ENCODE measurements at places on chromosomes 2 and 18.
A peak's percentile ranks its signal among the peaks of the same experiment; 100 is the strongest.

- no peak for DNase-seq
These were observed 45.3 kb upstream of the IL1R2 start for GRCh38 chr2:101946372-101947039.

GRCh38 chr2:162014751-162015150, 59.3 kb downstream of the DPP4 start:
- DNase-seq, result no peak

- DNase-seq, result no peak
These were observed 17.9 kb downstream of the GREB1 start for GRCh38 chr2:11551569-11552259.

- DNase-seq, result no peak
These were observed 35.1 kb downstream of the ADI1 start for GRCh38 chr2:3483986-3484960.

DNA sequence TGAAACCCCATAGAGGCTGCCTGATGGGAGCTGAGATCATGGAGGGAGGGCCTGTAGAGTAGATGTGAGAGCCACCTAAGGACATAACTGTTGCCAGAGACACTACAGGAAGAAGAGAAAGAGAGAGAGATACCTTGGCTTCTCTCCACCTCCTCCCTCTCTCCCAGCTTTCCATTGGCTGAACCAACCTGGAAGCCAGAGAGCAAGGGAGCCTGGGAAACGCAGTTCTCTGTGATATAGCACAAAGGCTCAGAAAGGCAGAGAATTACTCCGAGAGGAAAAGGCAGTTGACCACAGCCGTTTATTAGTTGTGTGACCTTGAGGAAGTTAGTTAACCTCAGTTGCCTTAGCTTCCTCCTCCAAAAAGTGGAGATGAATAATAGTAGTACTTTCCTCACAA, 37.7 kb upstream of the MAT2A start:
- DNase-seq, result no peak

DNA sequence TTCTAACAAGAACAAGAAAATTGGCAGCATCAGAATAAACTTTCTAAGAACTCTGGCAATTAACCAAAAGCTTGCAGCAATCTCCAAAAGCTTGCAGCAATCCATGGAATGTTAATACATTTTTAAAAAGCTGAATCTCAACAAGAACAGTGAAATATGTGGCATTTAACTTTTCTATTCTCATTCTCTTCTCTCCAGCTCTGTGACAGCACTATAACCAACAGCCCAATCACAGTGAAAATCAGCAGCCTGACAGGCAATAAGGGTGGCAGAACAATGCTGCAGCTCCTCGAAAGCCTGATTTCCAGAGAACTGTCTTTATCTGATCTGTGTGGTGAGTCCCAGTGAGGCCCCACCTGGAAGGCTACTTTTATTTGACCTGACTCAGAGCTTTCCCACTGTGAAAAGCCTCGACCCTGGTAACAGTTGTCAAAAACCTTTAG, 60.0 kb downstream of the TMEM131 start:
- no peak for DNase-seq

DNA sequence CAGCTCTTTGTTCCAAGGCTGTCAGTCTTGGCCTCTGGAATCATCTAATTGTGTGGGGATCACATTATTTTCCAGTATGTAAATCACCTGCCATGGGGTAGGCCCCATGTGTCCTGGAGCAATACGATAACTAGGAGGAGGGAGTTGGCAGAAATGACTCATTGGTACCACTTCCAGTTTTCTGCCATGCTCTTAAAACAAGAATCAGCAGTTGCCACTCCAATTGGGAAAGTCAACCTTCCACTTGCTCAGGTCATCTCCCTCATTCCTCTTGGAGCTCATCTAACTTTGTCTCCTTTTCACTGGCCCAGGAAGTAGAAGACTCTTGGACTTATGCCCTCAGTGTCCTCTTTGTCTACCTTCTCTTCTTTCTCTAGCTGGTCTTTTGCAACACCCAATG, 487.0 kb downstream of the SLC4A3 start:
- DNase-seq, result no peak

DNA sequence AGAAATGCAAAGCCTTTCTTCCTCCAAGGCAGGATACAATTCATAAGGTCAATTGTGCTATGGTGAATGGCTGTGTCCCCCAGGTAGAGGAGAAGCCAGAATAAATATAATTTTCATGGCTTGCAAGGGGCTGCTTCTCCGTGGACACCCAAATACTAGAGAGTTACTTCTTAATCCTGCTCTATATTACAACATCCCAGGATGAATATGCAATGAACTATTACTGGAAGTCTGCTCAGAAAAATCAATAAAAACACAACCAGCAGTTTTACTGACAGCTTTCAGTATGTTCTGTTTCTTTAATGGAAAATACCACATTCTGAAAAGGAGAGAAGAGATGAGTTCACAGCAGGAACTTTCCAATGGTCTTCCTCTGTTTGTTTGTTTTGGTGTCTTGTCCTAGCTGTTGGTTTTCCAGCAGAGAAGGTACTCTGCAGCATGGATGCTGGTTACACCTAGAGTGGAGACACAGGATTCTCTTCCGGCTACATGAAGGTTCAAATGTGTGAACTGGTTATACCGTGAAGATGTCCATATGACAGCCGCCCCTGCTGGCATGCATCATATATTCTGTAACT, 213.0 kb downstream of the PID1 start:
- DNase-seq, result no peak

- peak; percentile 87 for DNase-seq
These were observed 47.4 kb upstream of the NXPH2 start for GRCh38 chr2:138827426-138828054.

DNA sequence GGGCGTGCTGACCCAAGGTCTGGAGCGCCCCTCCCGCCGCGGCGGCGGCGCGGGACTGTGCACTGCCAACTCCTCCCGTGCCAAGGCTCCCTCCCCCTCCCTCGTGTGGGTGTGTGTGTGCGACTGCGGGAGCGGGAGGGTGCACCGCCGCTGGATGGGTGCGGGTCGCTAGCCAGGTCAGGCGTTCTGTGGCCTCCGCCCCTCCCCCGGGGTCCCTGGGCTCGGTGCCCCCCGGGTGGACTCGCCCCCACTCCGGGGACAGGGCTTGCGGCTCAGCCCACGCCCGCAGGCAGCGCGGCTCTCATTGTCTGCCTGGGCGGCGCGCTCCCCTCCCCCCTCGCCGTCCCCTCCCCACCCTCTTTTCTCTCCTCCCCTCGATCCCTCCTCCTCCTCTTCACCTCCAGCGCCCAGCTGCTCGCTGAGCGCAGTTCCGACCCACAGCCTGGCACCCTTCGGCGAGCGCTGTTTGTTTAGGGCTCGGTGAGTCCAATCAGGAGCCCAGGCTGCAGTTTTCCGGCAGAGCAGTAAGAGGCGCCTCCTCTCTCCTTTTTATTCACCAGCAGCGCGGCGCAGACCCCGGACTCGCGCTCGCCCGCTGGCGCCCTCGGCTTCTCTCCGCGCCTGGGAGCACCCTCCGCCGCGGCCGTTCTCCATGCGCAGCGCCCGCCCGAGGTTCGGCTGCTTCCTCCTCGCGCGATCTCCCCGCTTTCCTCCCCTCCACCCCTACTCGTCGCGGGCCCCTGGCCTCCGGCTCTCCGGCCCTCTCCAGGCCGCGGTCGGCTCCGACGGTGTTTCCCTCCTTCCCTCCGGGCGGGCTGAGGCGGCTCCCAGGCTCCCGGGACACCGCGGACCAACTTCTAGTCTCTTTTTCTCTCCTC, at the start of gene GATA6:
TSS of gene GATA6 (plus strand) at position 579 of the 878 bp plus-strand sequence. CDS start 1,556 bp downstream, outside the sequence.
- DNase-seq, result peak; percentile 64

- DNase-seq, result no peak
These were observed 274.4 kb upstream of the CHAC2 start for GRCh38 chr2:53493210-53493609.

DNA sequence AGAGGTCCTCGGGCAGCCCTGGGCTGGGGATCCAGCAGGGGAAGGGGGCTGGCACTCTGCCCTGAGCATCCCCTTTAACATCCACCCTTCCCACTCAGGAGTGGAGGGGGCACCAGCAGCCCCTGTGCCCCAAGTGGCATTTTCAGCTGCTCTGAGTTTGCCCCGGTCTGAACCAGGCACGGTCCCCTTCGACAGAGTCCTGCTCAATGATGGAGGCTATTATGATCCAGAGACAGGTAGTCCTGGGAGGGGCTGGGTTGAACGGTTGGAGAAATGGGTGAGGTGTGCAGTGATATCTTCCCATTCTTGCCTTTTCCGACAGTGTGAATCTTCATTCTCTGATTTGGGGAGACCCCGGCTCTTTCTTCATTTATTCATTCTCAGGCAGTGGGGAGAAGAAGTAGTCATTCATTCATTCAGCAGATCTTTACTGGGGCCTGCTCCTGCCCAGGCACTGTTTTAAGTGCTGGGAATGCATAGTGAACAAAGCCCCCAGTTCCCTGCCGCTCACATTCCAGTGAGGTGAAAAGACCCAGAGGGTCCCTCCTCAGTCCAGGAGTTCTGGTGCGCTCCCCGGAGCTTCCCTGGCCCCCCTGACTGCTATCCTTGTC, 1.4 kb upstream of the KHK start:
- DNase-seq, result no peak

DNA sequence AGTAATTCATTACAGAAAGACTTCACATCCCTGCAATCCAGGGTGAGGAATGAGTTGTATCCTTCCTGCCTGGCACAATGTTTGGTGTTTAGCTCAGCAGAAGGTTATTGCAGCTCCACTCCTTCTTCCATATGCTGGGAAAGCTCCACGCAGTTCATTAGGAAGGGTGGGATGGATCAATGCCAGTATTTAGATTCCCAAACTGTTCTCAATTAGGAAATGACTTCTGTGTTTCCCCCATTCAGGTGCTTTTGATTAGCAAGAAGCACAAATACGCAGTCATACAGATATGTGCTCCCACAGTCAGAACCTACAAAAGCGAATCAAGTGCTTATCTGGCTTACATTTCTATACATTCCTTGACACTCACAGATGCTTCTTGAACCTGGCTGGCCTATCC, 340.6 kb downstream of the NYAP2 start:
- peak; percentile 27 for DNase-seq

DNA sequence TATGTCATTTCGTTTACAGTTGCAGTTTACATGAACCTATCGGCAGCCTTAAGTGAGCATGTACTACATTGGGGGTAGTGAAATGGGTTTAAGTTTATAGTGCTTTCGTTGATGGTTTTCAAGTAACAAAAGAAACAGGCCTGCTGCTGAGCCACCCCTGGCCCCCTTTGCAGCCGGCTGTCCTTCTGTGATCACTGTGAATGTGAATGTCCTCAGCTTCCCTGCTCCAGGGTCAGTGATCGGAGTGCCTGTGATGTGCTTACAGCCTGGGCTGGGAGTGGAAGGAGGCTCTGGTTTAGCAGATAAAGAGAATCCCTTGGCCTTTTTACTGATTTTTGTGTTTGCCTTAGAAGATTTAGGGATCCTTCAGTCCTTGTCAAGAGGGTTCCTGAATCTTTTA, 154.2 kb downstream of the FAM210A start:
- no peak for DNase-seq

- no peak for DNase-seq
These were observed 46.3 kb downstream of the DCC start for GRCh38 chr18:52386306-52386705.

- DNase-seq, result no peak
These were observed 496.9 kb downstream of the EPHA4 start for GRCh38 chr2:221075203-221075602.

GRCh38 chr2:28684142-28684858, 67.3 kb upstream of the PPP1CB start:
- DNase-seq, result no peak

GRCh38 chr2:224986477-224986876, 55.8 kb downstream of the DOCK10 start:
- DNase-seq, result no peak

GRCh38 chr2:242053921-242054320, 184.4 kb downstream of the RTP5 start:
- DNase-seq, result no peak

DNA sequence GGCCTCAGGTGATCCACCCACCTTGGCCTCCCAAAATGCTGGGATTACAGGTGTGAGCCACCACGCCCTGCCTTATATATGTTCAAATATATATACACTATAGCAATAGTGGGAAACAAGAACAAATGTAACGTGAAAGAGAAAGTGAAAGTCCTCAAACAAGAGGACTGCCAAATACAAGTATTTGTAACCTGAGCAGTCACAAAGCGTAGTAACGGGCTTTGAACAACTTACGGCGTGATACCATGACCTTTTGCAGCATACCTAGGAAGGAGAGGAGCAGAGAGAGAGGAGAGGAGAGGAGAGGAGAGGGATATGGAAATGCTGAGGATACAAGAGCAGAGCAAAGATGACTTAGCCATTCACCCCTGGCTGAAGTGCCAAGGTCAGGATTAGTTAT, 113.8 kb upstream of the RGPD4 start:
- no peak for DNase-seq

DNA sequence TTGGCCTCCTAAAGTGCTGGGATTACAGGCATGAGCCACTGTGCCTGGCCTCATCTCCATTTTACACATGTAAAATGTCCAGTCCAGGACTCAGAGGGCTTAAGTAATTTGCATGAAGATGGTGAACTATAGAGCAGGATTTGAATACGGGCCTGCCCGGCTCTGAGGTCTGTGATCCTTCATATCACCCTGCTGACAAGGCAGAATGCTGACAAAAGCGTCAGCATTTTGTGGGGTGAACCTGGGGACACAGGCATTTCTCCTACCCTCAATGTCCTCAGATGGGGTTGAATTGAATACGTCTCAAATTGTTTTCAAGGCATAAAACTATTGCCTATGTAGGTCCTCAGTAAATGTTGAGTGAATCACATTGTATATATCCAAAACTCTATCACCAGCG, 57.2 kb upstream of the GATA6 start:
- DNase-seq, result no peak
